AG04450 (cell line): ENCODE measurements at places on chromosomes 3 and 15. TPM values are rescaled to one million over a fixed set of nuclear protein-coding genes. Genes with fewer than 3 reads are reported as not detected.

The TTLL13 gene
- 0.04 and 0.07 TPM in 2 replicates for polyA plus RNA-seq

GRCh38 chr3:5022187-5022965, 43.1 kb downstream of the BHLHE40 start:
- DNase-seq: no peak

The GMPPB gene
- polyA plus RNA-seq: 13.9 and 15.7 TPM in 2 replicates

- no peak for DNase-seq
Observed at GRCh38 chr3:56748663-56749231, 53.0 kb downstream of the ARHGEF3 start.

The HIGD2B gene
- not detected in 2 replicates for polyA plus RNA-seq

GRCh38 chr3:185207931-185208746, 45.7 kb downstream of the EHHADH start:
- no peak for DNase-seq

- no peak for DNase-seq
Observed at GRCh38 chr15:49751191-49751590, 130.3 kb downstream of the DTWD1 start.

- no peak for DNase-seq
Observed at GRCh38 chr15:101472033-101472432, 17.5 kb downstream of the PCSK6 start.

The GPR176 gene
- 83.9 and 116 TPM in 2 replicates for polyA plus RNA-seq

GRCh38 chr3:155070932-155071387, 9.2 kb upstream of the MME start:
- peak; percentile 96 for DNase-seq

GRCh38 chr15:88241060-88241459, 15.5 kb downstream of the NTRK3 start:
- no peak for DNase-seq

The SKOR1 gene
- polyA plus RNA-seq: 0.02 TPM in 2 replicates

DNA sequence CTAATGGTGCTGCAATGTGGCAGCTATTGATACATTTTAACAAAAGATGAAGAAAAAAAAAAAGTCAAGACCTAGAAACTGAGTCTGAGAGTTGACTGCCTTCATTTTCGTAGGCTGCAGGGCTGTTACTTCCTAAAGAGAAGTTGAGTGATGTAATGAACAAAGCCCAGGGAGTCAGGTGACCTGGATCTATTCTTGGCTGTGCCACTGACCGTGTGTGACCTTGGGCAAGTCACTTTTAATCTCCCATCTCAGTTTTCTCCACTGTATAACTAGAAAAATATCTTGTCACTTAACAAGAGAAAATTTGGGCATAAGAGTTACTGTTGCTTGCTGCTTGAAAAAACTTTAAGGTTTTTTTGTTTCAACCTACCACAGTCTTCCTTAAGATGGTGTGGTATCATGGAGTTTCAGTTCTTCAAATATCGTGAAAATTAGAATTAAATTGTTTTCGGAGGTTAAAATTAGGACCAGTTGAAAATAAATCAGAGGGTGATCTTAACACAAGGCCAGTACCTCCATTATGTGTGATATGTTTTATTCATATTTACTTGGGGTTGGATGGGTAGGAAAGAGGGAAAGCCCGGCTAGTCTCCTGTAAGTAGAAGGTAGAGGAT, 5.8 kb downstream of the FMN1 start:
- DNase-seq: no peak

The ITIH1 gene
- not detected in 2 replicates for polyA plus RNA-seq

DNA sequence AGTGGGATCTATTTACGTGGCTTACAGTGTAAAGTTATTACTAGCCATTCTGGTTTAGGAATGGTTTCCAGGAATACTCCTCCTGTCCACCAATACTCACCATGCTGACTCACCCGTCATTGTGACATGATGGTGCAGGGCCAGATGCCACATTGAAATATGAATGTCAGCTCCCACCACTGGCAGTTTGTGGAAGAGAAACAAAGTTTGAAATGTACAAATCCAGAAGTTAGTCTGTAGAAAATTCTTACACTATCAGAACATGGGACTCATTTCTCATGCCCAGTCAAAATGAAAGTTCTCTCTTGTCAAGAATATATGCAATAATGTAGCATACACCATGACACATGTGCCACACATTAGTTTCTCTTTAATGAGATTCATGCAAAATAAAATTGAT, 14.4 kb upstream of the TSPAN3 start:
- DNase-seq: no peak

The KLHL6 gene
- polyA plus RNA-seq: not detected in 2 replicates

DNA sequence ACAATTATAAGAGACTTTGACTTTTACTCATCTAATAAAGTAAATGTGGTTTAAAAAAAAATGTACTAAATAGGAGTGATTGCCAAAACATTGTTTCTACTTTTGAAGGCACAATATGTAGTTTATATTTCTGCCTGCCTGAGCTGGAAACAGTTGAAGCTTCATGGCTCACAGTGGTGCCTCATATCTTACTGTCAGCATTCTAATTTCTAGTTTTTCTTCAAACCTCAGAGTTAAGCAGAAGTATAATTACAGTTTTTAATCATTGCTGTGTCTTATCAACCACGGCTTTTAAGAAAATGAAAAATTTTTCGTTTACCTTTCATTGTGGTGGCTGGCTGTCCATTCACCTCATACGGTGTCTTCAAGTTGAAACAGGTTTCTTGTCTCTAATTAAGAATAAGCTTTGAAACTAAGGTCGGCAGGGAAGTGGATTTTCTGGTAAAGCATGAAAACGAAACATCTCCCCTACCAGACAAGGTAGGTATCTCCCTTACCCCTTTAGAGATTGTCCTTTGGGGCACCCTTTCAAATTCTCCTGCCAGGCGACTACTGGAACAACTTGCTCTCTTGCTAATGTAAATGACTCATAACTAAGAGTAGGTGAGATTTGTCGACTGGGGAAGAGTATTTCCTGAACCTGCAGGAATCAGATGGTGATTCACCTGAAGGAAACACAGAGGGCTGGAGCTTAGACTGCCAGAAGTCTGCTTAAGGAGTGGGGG, at the start of gene GPR87:
TSS of gene GPR87 (minus strand) at position 554 of the 725 bp plus-strand sequence. CDS start 16,720 bp downstream, outside the sequence.
- DNase-seq: no peak

DNA sequence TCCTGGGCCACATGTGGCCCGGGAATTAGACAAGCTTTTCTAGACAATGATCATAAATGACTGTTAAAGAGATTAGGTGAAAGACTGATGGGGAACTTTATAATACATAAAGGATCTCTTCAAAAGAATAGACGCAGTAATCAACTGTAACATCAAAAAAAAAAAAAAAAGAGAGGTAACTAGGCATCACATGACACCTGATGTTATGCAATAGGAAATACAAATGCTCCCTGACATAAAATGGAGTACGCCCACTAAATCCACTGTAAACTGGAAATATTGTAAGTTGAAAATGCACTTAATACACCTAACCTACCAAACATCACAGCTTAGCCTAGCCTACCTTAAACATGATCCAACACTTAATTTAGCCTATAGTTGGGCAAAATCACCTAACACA, 27.2 kb downstream of the GSK3B start:
- no peak for DNase-seq

DNA sequence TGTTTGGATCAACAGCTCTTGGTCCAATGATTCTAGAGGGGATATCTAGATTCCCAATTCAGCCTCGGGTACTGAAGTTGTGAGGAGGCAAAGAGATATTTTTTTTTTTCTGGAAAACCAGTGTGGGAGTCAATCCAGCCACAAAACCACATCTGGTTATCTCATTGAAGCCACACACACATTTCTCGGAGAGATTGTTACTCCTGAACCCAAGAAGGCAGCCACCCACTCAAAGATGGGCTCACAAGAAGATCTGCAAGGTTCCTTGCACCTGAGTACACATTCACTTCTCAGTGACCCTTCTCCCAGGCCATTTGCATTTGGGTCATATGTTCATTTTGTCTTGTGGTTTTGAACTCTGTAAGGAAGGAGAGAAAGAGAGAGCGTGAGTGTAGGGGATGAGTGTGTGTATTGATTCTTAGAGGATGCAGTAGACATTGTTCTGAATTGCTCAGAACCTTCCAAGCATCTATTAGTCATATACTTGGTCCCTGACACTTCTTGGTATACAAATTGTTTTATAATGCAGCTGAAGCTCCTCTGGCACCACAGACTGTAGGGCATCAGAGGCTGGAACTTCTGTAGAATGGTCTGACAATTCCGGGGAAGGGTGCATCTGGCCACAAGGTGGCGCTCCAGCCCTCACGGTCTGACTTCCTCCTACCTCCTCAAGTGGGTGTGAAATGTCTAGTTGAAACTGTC, 39.3 kb upstream of the TRA2B start:
- DNase-seq: peak; percentile 34

DNA sequence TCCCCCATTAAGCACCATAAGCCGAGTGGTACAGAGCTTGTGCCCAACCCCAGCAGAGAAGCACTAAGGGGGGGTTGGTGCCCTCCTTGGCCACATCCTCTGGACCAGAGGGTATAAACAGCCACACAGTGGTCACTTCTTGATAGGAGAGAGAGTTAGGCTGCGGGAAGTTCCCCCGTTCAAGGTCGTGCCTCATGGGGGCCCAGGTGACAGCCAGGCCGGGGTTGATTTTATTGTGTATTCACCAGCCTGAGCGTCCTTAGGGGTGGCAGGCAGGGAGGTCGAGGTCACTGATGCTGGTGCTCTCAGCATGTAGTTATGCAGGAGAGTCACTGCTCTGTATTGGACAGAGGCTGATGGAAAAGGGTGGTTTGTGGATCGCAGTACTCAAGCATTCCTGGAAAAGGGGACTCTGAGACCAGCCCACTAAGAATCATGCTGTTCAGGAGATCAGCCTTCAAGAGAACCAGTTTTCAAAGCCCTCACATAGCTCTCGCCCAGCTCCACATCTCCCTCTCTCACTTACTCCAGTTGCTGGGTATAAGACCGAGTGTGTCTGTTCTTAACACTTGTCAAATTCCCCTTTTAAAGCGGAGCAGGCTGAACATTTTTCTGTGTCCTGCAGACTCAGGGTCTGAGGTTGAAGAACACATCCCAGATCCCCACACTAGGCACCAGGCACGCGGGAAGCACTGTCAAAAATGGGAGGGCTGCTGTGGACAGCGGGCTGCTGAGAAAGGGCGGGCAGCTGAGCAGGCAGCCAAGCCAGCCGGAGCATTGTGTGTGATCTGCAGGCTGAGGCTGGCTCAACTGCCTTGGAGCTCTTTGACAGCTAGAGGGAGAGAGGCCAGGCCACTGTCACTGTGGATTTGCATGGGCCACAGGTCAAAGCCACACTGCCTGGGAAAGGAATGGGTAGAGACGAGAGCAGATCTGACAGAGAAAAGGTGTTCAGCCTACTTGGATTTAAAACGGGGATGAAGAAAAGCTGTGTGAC, 279.3 kb upstream of the LRRFIP2 start:
- no peak for DNase-seq

The GXYLT2 gene
- polyA plus RNA-seq: 36.0 and 42.5 TPM in 2 replicates

GRCh38 chr3:37024820-37025405, 31.6 kb downstream of the MLH1 start:
- DNase-seq: no peak

DNA sequence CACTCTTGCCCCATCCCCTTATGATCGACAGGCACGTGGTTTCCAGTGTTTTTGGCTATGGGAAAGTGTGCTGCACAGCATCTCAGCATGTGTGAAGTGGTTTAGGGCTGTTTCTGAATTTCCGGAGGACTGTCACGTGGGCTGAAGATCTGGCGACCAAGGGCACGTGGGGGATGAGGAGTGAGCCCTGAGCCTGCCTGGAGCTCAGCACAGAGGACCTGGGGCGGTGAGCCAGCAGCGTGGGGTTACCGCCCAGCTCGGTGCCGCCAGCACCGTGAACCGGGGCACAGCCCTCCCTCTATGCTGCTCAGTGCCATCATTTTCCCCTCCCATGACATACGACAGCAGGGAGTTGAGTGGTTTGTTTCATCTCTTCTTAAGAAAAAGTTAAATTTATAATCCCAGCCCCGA, 150.2 kb downstream of the DNAJB8 start:
- DNase-seq: no peak

GRCh38 chr3:65945480-65945879, 93.2 kb downstream of the MAGI1 start:
- DNase-seq: no peak

The B2M gene
- polyA plus RNA-seq: 5,193 and 5,536 TPM in 2 replicates

DNA sequence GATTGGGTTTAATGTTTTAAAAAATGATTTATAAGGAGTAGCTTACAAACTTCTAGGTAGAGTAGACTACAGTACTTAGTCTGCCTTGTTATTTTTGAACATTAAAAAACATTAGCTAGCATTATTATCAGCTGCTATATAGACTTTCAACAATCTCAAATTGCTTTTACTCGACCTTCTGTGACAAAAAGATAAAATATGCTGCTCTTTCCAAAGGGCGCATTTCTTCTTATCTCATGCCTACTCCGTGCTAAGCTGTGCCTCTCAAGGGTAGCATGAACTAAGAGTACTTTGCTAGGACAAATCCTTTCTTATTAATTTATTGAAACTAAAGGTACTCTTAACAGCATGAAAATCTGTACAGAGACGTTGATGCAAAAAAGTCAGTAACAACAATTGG, 71.3 kb downstream of the SPRED1 start:
- DNase-seq: no peak

The TTC14 gene
- 29.3 and 48.6 TPM in 2 replicates for polyA plus RNA-seq

- no peak for DNase-seq
Observed at GRCh38 chr3:70249509-70250160, 62.8 kb downstream of the MDFIC2 start.

The TLR9 gene
- 0.02 and 0.05 TPM in 2 replicates for polyA plus RNA-seq

The ATRIP gene
- 5.1 and 5.8 TPM in 2 replicates for polyA plus RNA-seq

The ZNF774 gene
- polyA plus RNA-seq: 1.1 and 2.3 TPM in 2 replicates

DNA sequence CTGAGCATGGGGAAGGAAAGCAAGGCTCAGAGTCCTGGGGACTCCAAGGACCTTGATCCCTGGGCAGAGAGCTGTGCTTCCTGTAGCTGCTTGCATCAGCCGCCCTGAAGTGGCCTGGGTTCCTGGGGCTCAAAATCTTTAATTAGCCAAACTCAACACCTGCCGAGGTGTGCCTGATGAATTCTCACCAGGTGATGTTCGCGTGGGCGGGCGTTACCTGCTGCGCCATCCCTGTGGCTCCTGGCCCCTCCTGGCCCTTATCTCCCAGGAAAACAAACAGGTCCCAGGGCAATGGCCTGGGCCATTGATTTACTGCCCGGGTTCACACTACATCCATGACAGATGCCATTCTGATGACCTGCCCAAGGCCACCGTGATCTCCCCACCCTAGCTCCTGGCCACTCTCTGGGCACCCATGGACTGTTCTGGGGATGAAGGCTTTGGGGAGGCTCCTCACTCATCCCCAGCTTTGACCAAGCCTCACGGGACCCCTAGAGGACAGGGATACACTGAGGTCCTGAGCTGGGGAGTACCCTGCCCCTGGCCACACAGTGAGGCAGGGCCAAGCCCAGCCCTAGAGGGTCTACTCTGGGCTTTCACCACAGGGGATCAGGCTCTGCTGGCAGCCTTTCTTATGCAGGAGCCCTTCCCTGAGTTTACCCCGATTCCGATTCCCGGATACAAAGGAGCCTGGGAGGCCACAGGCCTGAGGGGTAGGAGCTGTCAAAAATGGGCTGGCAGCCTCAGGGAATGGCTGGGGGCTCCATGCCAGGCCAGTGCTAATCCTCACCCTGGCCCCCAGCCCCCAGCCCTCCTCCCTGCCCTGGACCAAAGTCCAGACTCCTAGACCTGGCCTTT, 5.7 kb downstream of the SLC38A3 start:
- no peak for DNase-seq
